ENCODE measurements at places on chromosomes 16 and 17. TPM values are rescaled to one million over a fixed set of nuclear protein-coding genes. Genes with fewer than 3 reads are reported as not detected.

- DNase-seq, result no peak
Measured at GRCh38 chr17:77887110-77887463, 71.4 kb upstream of the TNRC6C start.

GRCh38 chr16:67731753-67732095, 12.6 kb upstream of the GFOD2 start:
- DNase-seq, result no peak

Gene CDR2L
- total RNA-seq, result 69.2 TPM

DNA sequence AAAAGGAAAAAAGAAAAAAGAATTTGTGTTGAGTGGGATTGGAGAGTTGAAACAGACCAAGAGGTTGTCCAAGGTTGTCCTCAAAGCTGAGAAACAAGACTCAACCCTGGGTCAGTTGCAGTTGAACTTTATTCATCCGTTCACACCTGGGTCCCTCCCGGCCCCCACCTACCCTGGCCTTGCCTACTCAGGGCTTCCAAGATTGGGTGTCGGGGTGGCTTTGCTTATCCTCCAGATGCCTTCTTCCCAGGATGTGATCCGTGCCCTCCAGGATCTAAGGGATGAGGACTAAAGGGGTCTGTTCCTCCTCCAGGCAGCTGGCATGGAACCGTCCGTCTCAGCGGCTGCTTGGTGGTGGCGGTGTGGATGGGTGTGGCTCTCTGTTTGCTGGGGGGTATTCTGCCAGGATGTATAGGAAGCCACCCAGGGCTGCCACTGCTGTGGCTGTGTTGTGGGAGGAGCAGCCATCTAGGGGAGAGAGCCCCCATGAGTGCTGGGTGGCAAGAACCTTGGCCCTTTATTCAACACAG, 10.3 kb upstream of the NAGPA start:
- DNase-seq, result no peak

Gene MYO15B
- 3.8 TPM for total RNA-seq

GRCh38 chr16:31201582-31202413, 762 bp downstream of the PYCARD start:
- no peak for DNase-seq

- DNase-seq, result no peak
Measured at GRCh38 chr17:5861854-5862253, 208.3 kb upstream of the WSCD1 start.

Gene ETV4
- total RNA-seq, result 1.9 TPM

Gene SPNS3
- 0.50 TPM for total RNA-seq

Gene SLC6A4
- under 0.01 TPM for total RNA-seq

- DNase-seq, result no peak
Measured at GRCh38 chr17:1735834-1736347, 6.8 kb upstream of the SERPINF2 start.

DNA sequence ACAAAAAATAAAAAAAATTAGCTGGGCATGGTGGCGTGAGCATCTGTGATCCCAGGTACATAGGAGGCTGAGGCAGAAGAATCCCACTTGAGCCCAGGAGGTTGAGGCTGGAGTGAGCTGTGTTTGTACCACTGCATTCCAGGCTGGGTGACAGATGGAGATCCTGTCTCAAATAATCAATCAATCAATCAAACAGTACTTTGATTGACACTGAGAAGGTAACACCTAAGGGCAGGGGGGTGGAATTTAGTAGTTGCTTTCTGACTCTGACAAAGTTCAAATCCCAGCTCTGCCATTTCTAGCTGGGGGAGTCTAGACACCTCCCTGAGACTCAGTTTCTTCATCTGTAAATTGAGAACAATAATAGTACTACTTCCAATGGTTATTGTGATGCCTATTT, 12.0 kb downstream of the SSH2 start:
- no peak for DNase-seq

- DNase-seq, result no peak
Measured at GRCh38 chr16:19718624-19718965, 524 bp downstream of the IQCK start.

GRCh38 chr17:51166987-51167931, 1.0 kb downstream of the NME2 start:
- no peak for DNase-seq

GRCh38 chr16:10256784-10257641, 74.8 kb upstream of the GRIN2A start:
- DNase-seq, result peak; percentile 56

Gene RCVRN
- total RNA-seq, result not detected

Gene KRT36
- total RNA-seq, result not detected

GRCh38 chr17:79836972-79837887, 2.0 kb downstream of the CBX4 start:
- peak; percentile 78 for DNase-seq

- DNase-seq, result no peak
Measured at GRCh38 chr16:6863135-6863534, 469.5 kb upstream of the RBFOX1 start.

- no peak for DNase-seq
Measured at GRCh38 chr17:55267777-55268648, 3.3 kb downstream of the HLF start.

- DNase-seq, result peak; percentile 40
Measured at GRCh38 chr17:4854111-4854681, 21.1 kb downstream of the MINK1 start.

DNA sequence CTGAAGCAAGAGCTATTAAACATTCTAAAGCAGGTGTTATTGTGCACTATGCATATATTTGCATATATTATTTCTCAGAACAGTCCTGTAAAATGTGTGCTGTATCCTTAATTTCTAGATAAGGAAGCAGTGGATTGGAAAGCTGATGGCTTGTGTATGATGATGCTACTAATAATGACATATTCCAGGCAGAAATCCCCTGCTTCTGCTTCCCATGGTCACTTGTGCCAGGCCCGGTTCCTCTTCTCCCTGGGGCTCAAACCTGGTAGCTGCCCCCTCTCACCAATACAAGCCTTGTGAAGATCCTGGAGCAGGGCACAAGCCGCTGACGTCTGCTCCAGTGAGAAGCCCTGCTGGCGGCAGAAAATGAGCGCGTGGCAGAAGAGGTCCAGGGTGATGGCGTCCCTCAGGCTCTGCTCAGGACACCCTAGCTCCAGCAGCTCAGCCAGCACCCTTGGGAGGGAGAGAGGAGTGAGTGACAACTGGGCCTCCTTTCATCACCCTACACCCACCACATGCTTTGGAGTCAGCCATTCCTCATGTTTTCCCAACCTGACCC, 1.8 kb downstream of the CFAP119 start:
- DNase-seq, result no peak

DNA sequence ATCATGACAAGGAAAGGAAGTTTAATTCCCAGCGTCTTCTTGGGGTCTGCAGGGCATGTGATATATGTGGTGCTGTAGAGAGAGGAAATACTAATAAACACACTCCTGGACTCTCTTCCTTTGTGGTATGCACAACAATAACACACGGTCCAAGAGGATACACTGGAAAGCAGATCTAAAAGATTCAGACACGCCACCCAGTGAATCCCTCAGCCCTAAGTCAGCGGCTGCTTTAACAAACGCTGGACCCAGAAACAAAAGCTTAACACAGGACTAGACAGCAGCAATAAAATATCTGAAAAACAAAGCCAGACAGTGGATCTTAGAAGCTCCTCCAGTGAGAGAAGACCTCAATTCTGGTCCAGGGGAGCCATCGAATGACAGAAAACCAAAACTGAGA, 13.1 kb downstream of the CFAP20 start:
- no peak for DNase-seq

DNA sequence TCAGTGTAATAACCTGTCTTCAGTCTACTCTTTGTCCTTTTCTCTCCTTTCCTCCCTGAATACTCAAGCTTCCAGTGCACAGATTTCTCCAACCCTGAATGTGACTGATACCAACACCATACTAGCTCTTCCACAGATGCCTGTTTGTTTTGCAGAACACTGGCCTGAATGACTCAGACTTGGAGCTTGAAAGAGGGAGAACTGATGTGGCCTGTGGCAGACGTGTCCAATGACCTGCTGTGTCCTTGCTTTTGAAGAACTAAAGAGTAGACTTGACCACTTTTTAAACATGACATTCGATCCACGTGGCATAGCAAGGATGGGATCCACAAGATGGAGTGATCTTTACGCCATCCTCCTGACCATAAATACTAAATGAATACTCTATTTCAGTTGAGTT, 361.0 kb downstream of the WWOX start:
- DNase-seq, result peak; percentile 49

- peak; percentile 33 for DNase-seq
Measured at GRCh38 chr16:72985148-72985941, 62.6 kb downstream of the ZFHX3 start.

DNA sequence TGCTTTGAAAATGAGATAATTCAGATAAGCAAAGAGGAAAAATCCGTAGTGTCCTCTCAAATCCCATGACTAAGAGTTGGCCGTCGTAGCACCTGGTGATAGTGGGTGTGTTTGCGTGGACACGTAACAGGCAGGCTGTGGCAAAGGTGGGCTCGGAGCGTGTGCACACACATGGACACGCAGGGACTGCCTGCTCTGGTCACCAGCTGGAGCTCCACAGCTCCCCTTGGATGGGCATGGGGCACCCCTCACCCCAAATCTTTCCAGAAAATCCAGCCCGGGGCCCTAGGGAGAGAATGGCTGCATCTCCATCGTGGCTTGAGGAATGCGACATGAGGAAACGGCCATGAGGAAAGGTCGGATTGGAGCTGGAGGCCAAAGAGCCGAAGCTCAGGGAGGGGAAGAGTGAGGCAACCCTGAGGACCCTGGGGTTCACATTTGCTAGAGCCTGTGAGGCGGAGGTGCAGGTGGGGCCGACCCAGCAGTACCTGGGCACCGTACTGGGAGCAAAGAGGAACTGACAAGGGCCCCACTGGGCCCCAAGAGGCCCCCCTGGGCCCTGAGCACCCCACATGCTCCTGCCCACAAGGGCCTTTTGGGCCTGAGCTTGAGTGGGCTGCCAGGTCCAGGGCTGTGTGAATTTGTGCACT, 51.6 kb downstream of the DNAH17 start:
- no peak for DNase-seq

- DNase-seq, result peak; percentile 46
Measured at GRCh38 chr17:5694551-5694950, 110.2 kb upstream of the NLRP1 start.

DNA sequence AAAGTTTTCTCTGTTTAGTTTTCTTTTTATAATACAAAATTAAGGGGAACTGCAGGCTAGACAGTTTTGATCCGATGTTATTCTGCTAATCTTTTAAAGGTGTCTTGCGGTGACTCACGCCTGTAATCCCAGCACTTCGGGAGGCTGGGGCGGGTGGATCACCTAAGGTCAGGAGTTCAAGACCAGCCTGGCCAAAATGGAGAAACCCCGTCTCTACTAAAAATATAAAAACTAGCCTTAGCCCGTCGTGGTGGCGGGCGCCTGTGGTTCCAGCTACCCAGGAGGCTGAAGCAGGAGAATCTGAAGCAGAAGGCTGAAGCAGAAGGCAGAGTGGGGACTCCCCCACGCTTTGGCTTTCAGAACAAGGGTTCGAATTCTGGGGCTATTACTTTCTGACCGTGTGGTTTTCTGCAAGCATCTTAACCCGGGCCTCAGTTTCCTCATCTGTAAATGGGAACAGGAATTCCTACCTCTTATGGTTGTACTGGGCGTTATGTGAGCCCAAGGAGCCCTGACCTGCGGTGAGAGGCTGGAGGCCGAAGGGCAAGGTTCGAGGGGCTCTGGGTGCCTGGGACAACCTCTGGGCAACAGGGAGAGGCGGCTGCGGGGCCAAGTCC, 1.2 kb upstream of the KATNB1 start:
- no peak for DNase-seq

DNA sequence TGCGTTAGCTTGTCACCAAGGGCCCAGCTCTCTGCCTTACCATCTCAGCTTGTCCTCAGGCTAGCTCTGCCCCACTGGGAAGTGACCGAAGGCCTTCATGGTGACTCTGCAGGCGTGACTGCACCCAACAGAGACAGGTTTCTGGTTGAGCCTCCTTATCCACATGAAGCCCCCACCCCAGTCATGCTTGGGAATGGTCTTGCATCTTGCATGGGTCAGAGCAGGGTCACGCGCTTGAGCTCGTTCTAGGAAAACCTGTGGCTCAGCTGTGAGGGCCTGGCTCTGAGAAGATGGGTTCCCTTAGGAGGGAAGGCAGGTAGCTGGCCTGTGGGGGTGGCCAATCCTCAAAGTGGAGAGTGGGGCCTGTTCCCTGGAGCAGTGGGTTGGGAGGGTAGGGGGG, 122.8 kb downstream of the BANP start:
- DNase-seq, result no peak
